ENCODE measurements at places on chromosomes 12 and 14.

DNA sequence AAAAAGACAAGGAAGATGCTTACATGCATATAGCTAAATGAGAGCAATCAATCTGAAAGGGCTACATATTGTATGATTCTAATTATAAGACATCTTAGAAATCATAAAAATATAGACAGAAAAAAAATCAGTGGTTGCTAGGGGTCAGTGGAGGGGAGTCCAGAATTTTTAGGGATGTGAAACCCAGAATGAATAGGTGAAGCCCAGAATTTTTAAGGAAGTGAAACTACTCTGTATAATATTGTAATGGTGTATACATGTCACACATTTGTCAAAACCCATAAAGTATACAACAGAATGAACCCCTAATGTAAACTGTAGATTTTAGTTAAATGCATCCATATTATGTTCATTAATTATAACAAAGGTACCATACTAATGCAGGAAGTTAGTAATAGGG is 713.2 kb downstream of the FLRT2 start:
- DNase-seq: no peak

DNA sequence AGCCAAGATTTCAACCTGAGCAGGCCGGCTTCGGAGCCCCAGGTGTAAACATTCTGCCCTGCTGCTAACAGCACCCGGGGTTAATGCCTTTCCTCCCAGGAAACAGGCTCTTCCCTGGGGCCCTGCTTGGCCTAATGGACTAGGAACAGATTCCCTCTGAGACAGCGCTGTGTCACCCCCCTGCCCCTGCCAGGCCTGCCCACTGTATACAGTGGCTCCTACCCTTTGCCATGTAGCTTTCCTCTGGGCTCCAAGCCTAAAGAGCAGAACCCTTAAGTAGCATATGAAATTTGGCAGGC is 28.3 kb upstream of the BCDIN3D start:
- no peak for DNase-seq

GRCh38 chr14:105012171-105012985 is 8.5 kb downstream of the CDCA4 start:
- no peak for DNase-seq

DNA sequence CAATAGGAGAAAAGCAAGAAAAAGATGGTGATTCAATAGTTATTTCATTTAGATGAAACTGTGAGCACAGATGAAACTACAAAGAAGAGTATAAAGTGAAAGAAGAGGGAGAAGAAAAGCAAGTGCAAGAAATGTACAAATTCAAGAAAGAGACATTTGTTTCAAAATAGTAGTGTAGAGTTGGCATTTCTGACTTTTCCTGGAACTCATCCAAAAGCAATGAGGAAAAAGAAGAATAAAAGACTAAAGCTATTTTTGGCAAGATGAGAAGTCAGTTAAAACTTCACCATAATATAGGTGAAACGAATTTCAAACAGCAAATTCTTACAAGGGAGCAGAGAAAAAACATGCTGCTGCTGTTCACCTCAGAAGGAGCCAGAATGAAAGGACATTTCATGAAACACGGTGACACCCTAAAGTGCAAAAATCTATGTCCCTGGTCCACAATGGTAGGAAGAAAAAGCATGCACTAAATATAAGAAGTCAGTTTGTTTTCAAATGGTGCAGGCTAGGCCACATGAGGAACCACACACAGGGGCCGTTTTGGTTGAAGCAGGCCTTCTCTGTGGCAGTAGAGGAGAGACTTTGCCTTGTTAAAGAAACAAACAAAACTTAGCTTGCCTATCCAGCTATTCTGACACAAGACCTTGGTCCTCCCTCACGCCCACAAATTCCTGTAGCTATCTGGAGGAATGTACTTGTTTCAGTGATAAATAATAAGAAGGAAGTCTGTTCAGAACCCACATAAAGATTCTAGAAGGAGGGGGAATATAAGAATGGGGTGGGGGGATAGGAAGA is 11.1 kb upstream of the CMAS start:
- DNase-seq: no peak

DNA sequence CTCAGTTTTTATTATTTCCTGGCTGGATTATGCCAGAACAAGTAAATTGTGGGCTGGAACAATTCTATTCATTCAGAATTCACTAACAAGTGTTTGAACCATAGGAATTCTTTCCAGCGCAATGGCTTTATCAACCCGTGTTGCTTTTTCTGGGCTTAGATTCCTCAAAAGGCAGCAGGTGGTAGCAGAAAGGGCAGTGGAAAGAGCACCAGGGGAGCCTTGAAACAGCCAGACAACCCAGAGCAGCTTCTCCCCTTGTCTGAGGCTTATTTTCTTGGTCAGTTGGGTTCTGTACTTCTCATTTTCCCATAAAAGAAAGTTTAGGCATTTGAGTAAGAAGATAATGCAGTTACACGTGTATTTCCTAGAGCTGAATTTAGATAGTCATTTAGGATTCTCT is 130.7 kb downstream of the OTOGL start:
- no peak for DNase-seq

DNA sequence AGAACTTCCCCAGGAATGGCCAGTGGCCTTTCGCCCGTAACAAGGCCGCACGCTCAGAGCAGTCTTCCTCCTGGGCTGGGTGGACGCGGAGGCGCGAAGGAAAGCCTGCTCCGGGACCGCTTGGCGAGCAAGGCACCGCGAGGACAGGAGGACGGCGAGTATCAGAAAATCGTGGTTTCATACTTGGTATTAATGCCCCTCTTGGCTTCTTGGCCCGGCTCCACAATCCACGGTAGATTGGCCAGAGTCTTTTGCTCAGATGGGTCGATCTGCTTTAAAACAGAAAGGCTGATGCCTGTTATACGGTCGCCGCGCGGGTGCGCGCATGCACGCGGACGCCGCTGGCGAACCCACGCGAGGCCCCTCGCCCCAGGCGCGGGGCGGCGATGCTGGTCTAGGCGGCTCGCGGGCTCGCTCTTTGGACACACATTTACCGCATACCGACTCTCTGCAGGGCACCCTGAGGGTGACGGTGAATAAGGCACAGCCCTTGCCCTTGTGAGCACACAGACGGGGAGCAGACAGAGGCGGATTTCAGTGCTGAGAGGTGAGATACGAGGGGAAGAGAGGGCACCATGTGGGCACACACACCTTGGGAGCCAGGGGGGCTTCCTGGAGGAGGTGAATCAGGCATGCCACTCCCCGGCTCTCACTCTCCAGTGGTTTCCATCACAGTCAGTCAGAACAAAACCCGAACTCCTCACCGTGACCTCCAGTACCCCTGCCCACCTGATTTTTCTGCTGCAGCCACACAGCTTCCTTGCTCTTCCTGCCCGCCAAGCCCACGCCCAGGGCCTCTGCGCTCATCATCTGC is 100.7 kb downstream of the APAF1 start:
- DNase-seq: peak; percentile 19

GRCh38 chr12:122870163-122870842 is 25.6 kb downstream of the VPS37B start:
- no peak for DNase-seq

DNA sequence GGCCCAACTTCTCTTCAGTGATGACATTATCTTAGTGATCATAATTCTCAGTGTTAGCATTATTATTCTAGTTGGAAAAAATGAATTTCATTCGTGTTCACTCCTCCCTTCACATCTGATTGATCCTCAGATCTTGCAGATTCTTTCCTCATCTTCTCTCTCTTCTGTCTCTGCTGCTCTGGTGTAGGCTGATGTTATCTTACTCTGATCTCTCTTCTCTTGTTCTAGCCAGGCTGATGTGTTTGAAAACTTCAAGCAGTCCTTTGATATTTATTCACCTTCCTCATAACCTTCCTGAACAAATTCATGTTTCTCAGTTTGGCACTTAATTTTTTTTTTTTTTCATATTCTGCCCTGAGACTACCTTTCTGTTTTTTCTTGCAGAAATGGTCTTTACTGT is 5.6 kb upstream of the TBK1 start:
- no peak for DNase-seq

GRCh38 chr12:50517421-50518048 is 12.8 kb downstream of the DIP2B start:
- no peak for DNase-seq

DNA sequence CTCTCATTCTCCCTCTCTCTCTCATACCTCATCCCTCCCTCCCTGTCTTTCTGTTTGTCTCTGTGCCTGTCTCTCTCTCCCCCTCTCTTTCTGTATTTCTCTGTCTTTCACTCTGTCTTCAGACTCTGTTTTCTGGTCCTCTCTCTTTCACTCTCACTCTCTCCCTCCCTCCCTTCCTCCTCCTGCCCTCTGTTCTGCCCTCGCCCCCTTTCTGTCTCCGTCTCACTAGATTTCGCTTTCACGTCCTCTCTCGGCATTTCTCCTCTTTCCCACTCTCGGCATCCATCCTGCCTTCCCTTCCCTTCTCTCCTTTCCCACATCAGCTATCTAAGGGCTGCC is 183.0 kb downstream of the PHETA1 start:
- DNase-seq: no peak

DNA sequence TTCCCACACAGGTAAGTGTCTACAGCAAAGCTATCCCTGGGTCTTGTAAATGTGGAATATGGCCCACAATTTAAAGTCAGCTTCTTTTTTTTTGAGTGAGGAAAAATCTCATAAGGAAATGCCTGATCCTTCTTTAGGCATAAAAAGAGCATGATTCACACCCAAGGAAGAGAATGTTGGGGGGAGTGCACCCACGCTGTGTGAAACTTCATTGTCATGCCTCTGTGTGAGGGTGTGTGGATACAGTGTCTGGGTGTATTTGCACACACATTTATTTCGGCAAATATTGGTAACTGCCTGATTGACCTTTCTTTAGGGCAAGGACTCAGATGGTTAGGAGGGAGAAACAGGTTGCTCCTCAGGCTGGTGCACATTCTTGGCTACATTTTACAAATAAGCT is 196.8 kb upstream of the STXBP6 start:
- no peak for DNase-seq

- DNase-seq: no peak
These were observed 12.6 kb downstream of the WSCD2 start for GRCh38 chr12:108141600-108142130.

DNA sequence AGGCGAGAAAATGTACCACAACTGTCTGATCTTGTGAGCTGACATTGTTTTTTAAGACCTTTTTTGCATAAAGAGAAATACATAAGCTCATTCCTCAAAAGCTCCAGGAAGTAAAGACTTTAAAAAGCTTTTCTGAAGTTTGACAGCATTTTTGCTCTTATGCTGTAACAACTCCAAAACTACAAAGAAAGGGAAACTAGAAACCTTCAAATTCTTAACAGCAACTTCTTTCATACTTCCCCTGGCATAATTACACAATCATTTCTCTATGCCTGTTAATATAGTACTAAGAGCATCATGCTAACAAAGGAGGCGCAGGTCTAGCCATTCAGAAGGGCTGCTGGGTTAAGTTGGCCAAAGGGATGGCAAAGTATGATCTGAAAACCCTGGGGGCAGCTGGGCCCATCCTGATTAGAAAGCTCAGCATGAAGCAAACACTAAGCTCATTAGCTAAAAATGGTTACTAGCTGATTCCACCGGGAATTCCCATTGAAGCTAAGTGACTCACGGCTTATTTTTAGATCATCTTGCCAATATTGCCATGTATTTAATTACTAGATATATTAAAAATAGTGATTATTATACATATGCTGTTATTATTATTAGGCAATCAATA is 26.1 kb upstream of the ANP32D start:
- DNase-seq: no peak

- no peak for DNase-seq
These were observed 190.6 kb downstream of the SLC2A13 start for GRCh38 chr12:39915249-39915648.

DNA sequence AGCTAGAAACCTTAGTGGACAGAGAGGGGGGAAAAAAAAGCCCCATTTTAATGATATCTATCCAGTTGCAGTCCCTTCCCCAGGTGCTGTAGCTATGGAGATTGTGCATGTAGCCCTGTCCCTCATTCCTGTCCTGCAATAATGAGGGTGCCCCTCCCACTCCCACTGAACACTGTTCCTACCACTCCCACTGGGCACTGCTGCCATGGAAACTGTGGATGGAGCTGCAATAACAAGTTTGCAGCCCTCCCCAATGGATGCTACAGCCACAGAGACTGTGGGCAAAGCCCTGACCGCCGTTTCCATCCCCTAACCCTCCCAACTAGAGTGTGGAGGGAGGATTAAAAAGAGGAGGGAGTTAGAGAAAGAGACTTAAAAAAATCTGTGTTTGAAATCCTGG is 238.3 kb downstream of the FUT8 start:
- no peak for DNase-seq

DNA sequence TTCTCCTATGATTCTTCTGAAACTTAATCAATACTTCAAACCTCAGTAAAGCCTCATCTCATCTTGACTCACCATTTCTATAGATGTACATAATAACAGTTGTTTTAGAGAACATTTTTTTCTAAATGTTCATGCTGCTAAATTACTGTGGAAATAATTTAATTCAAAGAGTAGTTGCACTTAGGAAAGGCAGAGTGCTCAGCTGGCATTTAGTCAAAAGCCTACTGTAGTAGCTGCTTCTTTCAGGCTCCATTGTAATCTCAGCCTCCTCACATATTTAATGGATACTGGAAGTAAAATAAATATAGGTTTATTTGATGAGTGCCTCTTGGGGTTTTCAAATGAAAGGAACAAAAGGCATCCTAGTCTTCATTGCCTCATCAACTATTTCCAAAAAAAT is 325.0 kb downstream of the CCER1 start:
- DNase-seq: no peak

- no peak for DNase-seq
These were observed 16.6 kb upstream of the MCRS1 start for GRCh38 chr12:49584591-49584990.

DNA sequence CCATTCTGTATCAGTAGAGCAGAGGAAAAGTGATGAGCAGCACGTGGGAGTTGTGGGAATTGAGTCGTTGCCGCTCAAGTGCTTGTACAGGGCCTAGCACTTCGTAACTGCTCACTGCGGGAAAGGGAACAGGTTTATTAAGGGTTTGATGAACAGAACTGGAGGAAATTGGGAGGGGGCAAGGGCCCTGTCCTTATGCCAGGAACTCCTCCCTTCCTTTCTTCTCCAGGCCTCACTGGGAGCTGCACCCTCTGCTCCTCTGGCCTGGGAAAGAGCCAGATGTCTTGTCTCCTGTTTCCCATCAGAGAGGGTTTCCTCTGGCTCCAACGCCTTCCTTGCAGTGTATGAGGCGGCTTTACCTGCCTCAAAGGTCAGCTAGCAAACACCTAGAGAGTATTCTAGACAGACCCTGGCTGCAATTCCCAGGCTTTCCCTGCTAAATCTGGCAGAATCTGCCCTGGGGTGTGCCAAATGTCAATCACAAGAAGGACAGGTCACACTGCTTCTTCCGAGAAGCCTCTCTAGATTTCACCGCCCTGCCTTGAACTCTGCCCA is 78.4 kb downstream of the NTF3 start:
- DNase-seq: no peak

DNA sequence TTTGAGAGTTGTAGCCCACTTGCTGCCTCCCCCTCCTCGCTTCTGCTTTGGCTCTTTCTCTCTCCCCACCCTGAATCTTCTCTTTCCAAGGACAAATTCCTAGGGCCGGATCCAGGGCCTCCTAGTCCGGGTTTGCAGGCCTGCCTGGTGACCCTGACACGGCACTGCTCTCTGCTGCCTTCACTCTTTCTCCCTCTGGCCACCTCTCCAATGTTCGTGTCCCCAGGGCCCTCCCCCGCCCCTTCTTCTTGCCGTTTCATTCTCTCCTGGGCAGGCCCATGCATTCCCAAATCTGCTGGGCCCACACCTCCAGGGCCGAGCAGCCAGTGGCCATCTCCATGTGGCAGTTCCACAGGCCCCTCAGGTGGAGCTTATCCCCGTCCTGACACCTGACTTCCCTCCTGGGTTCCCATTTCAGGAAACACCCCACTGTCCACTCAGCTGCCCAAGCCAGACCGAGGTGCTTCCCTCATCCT is 34.0 kb upstream of the CORO1C start:
- no peak for DNase-seq
